ENCODE measurements at places on chromosomes 1 and 21.

DNA sequence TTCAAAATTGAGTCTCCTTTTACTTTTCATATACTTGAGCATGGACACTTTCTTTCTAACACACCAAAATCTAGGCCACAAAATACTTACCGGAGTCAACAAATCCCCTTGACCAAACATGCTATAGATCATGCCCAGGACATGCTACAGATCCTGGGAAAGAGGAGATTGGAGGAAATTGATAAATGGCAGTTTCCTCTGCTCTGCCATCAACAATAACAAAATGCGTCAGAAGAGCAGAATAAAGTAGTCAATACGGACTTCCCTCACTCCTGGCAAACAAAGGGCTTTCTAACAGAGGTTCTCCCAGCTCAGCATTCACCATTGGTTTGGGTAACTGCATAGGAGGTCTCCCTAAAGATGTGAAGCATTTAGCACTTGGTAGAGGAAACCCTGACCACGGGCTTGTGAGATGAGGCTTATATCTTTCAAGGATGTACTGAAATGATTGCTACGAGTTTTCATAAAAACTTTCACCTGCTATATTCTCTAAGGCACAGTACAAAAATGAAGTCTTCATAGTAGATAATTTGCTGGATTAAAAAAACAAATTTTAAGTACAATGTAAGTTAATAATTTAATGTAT is 283.8 kb upstream of the RUNX1 start:
- no peak for DNase-seq

DNA sequence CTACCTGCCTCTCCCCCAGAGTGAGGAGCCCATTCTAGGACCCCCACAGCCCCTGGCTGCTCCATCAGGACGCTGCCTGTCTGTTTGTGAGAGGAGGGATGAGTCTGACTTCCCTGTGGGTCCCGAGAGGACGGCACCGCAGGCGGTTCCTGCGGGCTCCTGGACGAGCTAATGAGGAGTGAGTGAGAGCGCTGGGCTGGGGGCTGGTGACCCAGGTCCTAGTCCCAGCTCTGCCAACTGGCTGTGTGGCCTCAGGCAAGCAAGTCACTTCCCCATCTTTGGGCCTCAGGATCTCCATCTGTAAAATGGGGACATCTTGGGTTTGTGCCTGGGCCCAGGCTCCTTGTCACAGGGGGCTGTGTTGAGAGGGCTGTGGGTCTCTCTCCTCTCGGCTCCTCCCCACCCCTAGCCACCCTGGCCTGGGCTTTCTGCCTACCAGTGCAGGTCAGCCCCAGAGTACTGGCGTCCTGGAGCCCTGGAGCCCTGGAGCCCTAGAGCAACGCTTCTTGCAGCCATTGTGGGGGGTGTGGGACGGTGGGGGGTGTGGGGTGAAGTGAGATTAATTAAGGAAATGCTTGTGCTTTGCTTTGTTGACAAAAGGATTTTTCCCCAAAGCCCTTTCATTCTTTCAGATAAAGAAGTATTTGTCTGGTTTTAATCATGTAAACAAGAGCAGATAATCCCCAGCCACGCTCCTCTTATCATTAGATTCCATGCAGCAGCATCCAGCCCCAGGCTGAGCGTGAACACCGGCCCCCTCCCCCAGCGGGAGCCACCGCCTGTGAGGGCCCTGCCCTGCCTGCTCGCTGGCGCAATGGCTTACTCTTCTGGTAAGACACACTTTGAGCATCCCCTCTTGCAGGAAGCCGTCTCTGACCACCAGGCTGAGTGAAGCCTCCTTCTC is 26.8 kb downstream of the SLC1A7 start:
- DNase-seq = no peak

DNA sequence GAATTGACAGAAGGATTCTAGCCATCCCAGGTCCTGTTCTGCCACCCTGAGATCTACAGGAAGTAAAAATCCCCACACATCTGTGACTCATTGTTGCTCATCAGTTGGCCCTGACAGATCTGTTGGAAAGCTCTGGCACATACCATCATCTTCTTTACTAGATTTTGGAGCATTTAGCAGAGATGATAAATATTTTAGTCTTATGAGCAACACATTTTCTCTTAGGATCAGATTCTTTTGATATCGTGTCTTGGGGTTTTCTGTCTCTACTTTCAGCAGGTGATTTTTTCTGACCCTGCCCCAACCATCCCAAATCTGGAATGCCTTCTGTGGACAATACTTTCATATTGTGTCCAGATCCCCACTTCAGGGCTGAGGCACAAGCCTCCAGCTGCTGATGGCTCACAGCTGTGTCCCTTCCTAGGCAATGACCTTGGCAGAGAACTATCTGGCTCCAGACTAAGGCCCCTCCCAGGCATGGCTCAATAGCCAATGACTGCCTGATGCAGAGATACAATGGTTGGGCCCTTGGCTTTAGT is 102.8 kb downstream of the GDAP2 start:
- DNase-seq = no peak

DNA sequence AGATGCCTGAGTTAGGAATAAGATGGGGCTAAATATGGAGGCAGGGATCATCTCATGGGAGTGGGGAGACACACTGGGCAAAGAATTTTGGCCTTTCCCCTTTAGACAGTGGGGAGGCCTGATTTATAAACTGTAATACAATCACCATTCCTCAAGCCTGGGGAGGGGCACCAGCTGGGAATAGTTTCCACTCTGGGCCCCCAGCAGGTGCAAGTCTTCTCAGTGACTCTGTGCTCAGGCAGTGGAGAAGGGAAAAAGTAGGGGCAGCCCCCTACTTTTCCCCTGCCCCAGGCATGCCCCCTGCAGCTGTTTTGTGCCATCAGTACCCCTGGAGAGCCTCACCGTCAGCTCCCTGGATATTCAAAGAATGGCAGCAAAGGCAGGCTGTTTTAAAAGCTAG is 19.1 kb downstream of the COA7 start:
- DNase-seq = no peak

DNA sequence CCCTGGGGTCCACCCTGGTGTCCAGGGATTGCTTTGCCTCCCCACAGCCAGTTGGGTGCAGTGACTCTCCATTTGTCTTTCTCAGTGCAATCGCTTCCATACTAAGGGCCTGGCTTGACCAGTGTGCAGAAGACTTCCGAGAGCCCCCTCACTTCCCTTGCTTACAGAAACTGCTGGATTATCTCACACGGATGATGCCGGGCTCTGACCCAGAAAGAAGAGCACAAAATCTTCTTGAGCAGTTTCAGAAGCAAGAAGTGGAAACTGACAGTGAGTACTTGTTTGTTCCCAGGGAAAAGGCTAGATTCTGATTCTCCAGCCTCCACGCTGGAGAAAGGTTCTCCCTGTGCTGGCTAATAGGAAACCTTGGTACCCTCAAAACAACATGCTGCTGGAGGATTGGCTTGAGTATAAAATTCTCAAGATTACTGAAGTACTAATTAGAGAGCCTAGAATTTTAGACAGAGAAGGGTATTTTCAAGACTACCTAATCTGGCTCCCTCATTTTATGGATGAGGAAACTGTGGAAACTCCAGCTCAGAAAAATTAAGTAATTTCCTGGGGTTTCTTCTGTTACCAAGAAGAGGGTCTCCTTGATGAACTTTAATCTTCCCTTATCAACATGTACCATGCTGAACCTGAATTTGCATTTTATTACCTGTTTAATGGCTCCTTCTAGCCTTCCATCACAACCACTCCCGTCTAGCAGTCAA is 75.8 kb downstream of the RGL1 start:
- DNase-seq = no peak

- DNase-seq = no peak
These were observed 15.8 kb downstream of the THBS3 start for GRCh38 chr1:155191904-155192303.

DNA sequence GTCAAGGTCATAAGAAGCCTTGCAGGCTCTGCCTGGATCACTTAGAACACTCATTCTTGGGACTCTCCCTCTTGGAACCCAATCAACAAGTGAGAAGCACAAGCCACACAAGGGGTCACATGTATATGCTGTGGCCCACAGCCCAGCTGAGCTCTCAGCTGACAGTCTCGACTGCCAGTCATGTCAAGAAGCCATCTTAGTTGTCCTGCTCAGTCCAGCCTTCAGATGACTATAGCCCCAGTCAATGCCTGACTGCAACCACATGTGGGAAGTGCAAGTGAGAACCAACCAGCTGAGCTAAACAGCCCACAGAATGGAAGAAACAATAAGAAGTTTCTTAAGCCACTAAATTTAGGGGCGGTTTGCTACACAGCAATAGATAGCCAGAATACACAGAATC is 356.0 kb downstream of the KCNH1 start:
- DNase-seq = no peak

DNA sequence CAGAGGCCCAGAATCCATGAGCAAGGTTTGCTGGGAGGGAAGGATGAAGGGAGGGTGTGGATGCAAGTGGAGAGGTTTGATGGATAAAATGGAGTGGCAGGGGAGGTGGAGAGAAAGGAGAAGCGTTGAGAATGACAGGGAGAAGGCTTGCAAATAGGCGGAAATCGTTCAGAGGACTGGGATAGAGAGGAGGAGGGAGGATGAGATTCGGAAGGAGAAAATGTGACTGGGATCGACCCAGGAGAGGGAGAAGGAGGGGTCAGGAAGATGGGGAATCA is 376 bp downstream of the AVPR1B start:
- DNase-seq = no peak

DNA sequence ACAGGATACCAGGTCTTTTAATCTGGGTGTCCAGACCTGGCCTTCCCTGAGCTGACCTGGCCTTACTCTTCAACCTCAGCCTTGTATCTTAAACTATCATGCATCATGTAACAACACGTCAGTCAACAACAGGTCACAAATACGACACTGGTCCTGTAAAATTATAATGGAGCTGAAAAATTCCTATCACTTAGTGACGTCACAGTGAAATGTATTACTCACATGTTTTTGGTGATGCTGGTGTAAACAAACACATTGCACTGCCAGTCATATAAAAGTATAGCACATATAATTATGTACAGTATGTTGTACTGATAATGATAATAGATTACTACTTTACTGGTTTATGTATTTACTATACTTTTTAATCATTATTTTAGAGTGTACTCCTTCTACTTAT is 31.5 kb downstream of the ESRRG start:
- no peak for DNase-seq

DNA sequence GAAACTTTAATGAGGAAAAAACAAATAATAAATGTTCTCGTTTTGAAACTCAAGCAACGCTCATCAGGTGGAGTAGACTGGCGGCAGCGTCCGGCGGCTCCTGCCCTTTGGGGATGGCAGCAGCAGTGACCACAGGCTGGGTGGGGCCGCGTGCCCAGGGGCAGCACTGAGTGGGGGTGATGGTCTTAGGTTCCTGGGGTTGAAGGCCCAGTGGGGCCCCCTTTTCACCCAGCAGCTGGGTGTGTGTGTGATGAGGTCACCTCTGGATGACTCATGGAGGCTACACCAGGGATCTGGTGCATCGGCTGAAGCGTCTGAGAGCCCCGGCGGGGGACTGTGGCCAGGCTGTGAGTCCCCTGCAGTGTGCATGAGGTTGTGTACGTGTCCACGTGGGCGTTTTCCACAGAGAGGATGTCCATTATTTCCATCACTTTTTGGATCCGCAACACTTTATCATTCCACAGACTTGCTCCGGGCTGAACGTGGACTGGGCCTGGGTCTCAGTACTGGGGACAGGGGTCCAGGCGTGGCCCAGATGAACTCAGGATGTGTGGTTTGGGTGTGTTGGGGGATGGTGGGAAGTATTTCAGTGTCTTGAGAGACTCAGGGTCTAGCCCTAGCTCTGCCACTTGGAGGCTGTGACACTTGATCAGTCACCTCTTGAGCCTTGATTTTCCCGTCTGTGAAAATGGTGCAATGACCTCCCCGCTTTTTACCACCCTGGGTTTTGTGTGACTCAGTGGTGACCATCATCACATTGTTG is 25.6 kb downstream of the LDLRAP1 start:
- DNase-seq = no peak

GRCh38 chr1:203702130-203702577 is 62.8 kb upstream of the LAX1 start:
- DNase-seq = peak; percentile 46

DNA sequence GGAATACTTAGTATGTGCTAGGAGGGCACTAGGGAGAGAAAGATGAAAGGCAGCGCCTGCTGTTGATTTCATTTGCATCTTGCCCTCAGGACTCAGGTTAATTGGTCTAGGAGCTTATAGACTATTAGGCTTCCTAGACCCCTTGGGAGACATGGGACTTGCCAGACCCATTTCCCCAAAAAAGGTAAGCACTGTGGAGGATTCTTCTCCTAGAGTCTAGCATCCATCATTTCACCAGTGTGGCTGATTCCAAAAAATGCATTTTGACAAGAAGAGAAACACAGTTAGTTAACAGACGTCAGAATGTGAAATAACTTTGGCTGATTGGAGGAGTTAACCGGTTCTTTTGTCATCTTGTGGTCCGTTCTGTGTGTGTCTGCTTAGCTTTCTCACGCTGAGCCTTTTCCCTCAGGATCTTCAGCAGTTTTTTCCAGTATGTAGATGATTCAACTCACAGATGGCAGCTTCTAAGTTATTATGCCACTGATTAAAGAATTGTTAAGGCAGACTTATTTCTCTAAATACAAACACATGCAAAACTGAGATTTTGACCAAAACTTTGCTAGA is 108.8 kb downstream of the KIF26B start:
- DNase-seq = no peak

GRCh38 chr1:56967900-56968832 is 2.4 kb upstream of the C8B start:
- no peak for DNase-seq

DNA sequence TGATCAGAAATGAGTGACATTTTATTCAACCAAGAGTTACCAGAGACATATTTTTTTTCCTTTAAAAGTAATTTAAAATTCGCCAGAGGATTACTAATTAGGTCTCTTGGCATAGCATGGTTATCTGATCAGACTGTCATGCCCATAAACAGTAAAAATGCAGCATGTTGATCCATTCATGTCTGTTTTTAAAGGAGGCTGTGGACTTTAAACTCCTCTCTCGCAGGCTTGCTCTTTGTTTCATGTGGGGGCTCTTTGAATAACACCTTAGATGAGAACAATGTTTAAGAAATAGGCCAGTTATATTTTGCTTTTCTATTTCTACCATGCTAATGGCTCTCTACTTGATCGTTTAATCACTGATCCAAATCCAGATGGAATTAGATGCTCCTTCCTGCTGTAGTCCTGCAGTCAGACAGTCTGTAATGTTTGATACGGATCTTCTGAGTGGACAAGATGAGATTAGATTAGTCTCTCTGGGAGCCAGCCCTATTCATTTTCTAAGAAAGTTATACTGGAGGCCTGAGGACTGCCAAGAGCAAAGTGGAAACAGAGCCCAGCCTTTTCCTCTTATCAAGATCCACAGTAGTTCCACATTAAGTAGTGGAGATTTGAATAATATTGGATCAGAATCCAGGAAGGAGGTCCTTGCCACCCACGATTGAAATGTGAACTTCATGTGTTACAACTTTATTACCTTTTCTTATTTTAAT is 197.4 kb downstream of the HS2ST1 start:
- no peak for DNase-seq

- no peak for DNase-seq
These were observed 612 bp upstream of the CMPK1 start for GRCh38 chr1:47332779-47333577.
